Aorta (tissue), 5 donors: ENCODE measurements at places on chromosomes 7 and 10. TPM values are rescaled to one million over a fixed set of nuclear protein-coding genes. Genes with fewer than 3 reads are reported as not detected.
A peak's percentile ranks its signal among the peaks of the same experiment; 100 is the strongest.

DNA sequence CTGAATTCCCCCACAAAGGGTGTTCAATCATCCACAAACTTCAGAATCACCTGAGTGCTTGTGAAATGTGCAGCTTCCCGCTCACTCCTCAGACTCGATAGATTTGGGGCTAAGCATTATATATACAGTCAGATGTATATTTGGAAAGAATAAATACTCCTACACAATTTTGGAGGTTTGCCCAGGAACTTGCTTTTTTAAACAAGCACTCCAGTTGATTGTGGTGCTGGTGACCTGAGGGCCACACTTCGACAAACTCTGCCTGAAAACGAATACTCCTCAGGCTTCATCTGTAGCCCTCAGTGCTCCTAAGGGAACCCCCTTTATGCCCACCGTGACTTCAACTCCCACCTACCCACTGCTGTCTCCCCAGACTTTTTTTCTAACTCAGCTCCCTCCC is 211.6 kb downstream of the INHBA start:
- no peaks in the 10 kb centered on the region for H3K4me1 ChIP-seq
- no peak overlapping the region for H3K27ac ChIP-seq
- no peaks in the 10 kb centered on the region for H3K27me3 ChIP-seq
- DNase-seq: no peak

DNA sequence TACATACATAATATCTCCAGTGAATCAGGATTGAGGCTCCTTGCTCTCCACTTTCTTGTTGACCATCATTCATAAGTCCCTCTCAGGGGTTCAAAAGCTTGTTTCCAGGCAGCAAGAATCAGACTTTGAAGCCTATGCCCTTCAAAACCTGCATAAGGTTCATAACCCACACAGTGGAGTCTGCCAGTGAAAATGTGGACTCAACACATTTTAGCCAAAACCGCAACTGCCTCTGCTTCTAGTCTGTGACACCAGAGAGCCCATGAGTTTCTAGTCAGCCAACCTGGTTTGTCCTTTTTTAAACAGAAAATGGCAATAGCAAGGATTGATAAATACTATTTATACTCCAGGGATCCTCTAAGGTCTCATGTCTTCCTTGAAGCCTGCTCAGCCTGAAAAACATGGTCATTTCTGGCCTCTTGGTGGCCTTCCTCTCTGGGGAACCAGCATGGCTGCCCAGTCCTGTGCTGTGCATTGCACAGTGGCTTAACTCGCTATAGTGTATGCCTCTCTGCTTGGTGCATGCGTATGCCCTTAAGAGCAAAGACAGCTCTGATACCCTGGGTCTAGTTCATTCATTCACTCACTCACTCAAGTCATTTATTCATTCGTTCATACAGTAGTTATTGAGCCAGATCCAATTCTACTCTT is 67.5 kb downstream of the WIPF3 start:
- no peak overlapping the region for H3K27ac ChIP-seq
- no peak overlapping the region for H3K4me3 ChIP-seq
- H3K27me3 ChIP-seq: no peaks in the 10 kb centered on the region
- no peaks in the 10 kb centered on the region for H3K4me1 ChIP-seq
- H3K36me3 ChIP-seq: no peaks in the 10 kb centered on the region

GRCh38 chr10:1380088-1380671 is 324.0 kb downstream of the WDR37 start:
- no peaks in the 10 kb centered on the region for H3K4me1 ChIP-seq
- no peak overlapping the region for H3K27ac ChIP-seq
- H3K27me3 ChIP-seq: peaks cover 5% of the 10 kb centered on the region
- no peaks in the 10 kb centered on the region for H3K36me3 ChIP-seq

DNA sequence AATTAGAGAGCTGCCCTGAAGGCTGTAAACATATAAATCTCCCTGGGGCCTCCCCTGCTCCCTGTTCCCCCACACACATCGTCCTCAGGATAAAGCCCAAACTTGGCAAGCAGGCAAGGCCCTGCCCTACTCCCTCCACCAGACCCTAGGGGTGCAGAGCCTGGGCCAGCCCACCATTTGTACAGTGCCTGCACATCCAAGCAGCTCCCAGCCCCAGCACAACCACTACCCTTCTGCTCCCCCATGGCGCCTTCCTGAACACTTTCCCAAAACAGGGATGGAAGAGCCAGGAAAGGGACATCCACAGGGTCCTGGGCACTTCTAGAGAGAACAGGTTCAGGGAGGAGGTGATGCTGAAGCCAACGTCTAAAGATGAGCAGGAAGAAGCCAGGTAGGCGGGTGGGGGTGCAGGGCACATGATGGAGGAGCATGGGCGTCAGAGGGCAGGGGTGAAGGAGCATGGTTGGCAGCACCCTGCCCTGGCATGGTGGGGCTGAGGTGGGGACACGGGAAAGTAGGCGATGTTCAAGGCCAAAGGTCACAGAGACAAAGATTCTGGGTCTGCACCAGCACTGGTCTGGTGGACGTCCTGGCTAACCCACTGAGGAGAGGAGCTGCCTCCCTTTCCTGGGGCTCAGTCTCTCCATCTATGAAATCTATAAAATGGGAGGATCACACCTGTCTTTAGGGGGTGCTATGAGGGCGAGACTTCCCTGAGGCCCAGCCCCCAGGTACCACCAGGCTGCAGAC is 140.6 kb downstream of the ARHGAP22 start:
- no peaks in the 10 kb centered on the region for H3K36me3 ChIP-seq
- H3K27me3 ChIP-seq: no peaks in the 10 kb centered on the region
- no peaks in the 10 kb centered on the region for H3K4me1 ChIP-seq
- no peak overlapping the region for H3K27ac ChIP-seq
- no peak overlapping the region for H3K4me3 ChIP-seq
- no peak for DNase-seq

DNA sequence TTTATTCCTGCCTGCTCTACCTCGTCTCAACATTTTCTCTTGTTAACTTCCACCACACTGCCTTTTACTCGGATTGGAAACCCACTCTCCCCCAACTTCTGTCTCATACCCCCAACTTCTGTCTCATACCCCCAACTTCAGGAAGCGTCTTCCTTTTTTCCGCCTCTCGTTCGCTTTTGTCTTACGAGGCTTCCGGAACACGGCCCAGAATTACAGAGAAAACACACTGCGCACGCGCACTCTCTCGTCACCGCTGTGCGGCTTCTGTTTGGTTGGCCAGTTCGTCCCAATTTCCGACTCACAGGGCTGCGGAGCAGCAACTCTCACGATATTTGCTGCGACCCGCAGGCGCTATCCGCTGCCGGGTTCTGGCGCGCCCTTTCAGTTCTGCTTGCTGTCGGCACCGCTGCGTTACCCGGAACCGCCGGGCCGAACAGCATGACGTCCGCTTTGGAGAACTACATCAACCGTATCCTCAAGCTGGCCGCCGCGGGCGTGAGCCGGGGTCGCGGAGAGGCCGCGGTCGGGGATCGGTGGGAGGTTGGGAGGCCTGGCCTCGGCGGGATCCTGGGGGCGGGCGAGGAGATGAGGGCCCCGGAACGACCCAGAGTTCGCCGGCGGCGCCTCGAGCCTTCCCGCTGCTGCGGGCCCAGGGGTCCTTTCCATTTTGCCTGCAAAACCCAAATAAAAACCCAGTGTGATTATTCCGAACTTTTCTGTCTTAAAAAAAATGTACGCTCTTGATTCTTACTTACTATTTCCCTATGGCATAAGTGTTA is at the start of gene LSM8:
Gene LSM8, plus strand, starts transcription at position 379 of the 779 bp plus-strand sequence. Its CDS starts 60 bp downstream, at position 439.
- H3K27me3 ChIP-seq: no peaks in the 10 kb centered on the region
- H3K4me3 ChIP-seq: peak within 1 kb of the TSS; percentile 100
- no peaks in the 10 kb centered on the region for H3K36me3 ChIP-seq
- DNase-seq: peak; percentile 99
- no peaks in the 10 kb centered on the region for H3K4me1 ChIP-seq

DNA sequence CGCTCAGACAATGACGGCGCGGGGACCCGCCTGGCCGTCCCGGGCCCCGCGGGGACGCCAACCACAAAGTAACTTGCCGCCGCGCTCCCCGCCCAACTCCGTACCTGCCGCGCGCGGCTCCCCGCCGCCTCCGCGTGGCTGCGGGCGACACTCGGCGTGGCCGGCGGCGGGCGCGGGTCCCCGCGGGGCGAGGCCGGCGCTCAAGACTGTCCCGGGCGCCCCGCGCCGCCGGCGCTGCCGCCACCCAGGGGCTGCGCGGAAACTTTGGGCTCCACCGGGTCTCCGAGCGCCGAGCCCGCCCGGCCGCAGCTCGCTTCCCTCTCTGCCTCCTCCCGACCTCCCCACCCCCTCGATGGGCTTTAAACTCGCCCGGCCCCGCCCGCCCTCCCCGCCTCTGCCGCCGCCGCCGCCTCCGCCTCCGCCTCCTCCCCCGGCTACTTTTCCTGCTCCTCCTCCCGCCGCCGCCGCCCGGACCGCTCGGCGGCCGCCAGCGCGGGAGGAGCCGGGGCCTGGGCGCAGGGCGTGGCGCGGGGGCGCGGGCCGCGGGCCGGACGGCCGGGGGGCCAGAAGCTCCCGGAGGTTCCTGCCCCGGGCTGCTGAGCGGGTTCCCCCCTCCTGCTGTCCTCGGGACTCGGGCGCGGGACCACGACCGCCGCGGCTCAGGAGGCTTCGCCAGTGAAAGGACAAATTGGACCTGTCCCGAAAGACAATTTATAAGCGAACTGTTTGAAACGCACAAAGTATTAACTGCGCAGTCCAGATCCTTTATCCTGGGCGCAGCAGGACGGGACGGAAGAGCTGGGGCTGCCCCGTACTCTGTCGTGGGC is 10.6 kb upstream of the GRB10 start:
- H3K27me3 ChIP-seq: no peaks in the 10 kb centered on the region
- no peaks in the 10 kb centered on the region for H3K36me3 ChIP-seq
- peak overlapping the region; percentile 98 for H3K4me3 ChIP-seq
- H3K4me1 ChIP-seq: no peaks in the 10 kb centered on the region
- peak overlapping the region; percentile 61 for H3K27ac ChIP-seq

GRCh38 chr7:25731068-25731845 is 420.7 kb upstream of the NFE2L3 start:
- H3K4me3 ChIP-seq: no peak overlapping the region
- peak overlapping the region; percentile 49 for H3K27ac ChIP-seq
- H3K27me3 ChIP-seq: peaks cover 1% of the 10 kb centered on the region
- DNase-seq: no peak
- H3K4me1 ChIP-seq: no peaks in the 10 kb centered on the region

DNA sequence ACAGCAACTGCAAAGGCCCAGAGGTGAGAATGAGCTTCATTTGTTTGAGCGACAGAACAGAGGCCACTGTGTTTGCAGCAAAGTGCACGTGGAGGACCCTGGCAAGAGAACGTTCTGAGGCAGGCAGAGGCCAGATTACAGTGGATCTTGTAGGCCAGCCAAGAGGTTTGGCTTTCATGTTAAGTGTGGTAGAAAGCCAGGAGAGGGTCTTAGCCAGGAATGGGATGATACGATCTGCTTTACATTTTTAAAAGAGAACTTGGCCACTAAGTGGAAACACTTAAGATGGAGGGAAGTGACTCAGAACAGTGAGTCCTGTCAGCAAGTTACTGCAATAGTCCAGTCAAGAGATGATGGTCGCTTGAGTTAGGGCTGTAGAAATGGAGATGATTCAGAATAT is 4.6 kb downstream of the CCDC136 start:
- H3K27ac ChIP-seq: no peak overlapping the region
- no peaks in the 10 kb centered on the region for H3K4me1 ChIP-seq
- peaks cover 5% of the 10 kb centered on the region for H3K36me3 ChIP-seq
- no peaks in the 10 kb centered on the region for H3K27me3 ChIP-seq
- no peak for DNase-seq

DNA sequence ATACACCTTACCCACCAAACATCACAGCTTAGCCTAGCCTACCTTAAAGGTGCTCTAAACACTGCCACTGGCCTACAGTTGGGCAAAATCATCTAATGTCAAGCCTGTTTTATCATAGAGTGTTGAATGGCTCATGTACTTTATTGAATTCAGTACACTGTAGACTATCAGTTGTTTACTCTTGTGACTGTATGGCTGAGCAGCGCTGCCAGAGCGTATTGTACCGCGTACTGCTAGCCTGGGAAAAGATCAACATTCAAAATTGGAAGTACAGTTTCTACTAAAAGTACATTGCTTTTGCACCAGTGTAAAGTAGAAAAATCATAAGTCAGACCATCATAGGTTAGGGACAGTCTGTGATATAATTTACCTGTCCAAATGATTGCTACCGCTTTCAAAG is 226.8 kb downstream of the PRPF18 start:
- no peak overlapping the region for H3K27ac ChIP-seq
- no peak overlapping the region for H3K4me3 ChIP-seq
- no peak for DNase-seq
- no peaks in the 10 kb centered on the region for H3K36me3 ChIP-seq

DNA sequence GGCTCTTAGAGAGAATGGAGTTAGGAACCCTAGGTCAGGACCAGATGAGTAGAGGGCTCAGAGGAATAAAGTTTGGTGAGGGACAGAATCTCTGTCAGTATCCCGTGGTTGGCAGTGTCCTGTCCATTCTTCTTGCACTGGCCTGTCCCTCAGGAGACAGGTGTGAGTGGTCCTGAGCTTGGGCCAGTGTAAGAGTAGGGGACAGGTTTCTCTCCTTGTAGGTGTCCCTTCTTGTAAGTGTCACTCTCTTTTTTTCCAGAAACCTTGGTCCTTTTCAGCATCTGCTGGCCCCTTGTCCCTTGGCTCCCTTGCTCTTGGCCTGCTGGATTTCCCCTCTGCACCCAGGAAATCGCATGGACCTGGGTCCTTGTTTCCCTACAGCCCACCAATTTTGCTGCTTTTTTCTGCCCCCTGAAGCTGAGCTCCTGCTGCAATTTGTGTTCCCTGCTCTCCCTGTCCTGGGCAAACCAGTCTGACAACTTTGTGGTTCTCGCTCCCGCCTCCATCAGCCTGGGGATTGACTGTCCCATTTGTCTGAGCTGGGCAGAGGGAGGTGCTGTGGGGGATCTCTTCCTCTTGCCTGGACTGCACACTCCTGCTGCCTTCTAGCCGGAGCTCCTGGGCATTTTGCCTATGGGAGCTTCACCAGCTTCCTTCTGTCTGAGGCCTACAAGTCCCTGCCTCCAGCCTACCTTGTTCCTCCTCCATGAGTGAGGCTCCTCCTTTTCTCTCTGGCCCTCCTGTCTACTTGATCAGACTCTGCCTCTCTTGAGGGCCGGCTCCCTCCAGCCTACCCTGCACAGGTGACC is 6.5 kb downstream of the TSPAN14 start:
- no peak overlapping the region for H3K27ac ChIP-seq
- H3K4me1 ChIP-seq: no peaks in the 10 kb centered on the region
- DNase-seq: no peak
- H3K4me3 ChIP-seq: no peak overlapping the region

GDF10 gene
- 27.5 TPM for total RNA-seq

NPC1L1 gene
- 0.39 TPM for total RNA-seq

GBX1 gene
- total RNA-seq: not detected

SCIN gene
- total RNA-seq: 4.2 TPM

CHN2 gene
- total RNA-seq: 7.6 TPM

NAT16 gene
- not detected for total RNA-seq

RNF148 gene
- total RNA-seq: 1.5 TPM

PCLO gene
- total RNA-seq: 0.52 TPM

DYDC2 gene
- not detected for total RNA-seq

TDRD1 gene
- total RNA-seq: 0.78 TPM
